ENCODE measurements at places on chromosomes 2 and 18.

DNA sequence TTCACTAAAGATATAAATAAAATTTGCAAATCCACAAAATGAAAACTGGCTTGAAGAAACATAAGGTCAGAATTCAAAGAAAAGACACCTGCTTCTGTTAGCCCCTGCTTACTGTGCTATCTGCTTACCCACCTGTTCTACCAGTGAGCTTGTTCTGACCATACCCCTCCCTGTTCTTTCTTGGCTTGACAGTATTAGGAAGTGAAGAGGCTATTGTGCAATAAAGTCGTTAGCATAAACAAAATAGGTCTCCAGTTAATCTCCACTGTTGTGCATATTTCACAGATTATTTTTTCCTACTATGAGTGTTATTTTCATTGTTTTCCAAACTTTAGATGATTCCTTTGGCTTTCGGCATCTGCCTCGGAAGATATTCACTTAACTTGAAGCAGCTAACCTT, 322.1 kb downstream of the CCDC85A start:
- DNase-seq = no peak

GRCh38 chr2:220985561-220985960, 586.5 kb downstream of the EPHA4 start:
- DNase-seq = no peak

- DNase-seq = no peak
Observed at GRCh38 chr2:218851286-218851685, 8.3 kb upstream of the WNT6 start.

GRCh38 chr2:185785851-185786473, 47.4 kb downstream of the FSIP2 start:
- DNase-seq = no peak

GRCh38 chr2:208792766-208793165, 386.2 kb downstream of the PTH2R start:
- DNase-seq = no peak

GRCh38 chr2:26674002-26674751, 18.3 kb upstream of the KCNK3 start:
- no peak for DNase-seq
